ENCODE measurements at places on chromosomes 6 and 20.

- no peak for DNase-seq
Observed at GRCh38 chr20:51488331-51488730, 54.2 kb downstream of the NFATC2 start.

DNA sequence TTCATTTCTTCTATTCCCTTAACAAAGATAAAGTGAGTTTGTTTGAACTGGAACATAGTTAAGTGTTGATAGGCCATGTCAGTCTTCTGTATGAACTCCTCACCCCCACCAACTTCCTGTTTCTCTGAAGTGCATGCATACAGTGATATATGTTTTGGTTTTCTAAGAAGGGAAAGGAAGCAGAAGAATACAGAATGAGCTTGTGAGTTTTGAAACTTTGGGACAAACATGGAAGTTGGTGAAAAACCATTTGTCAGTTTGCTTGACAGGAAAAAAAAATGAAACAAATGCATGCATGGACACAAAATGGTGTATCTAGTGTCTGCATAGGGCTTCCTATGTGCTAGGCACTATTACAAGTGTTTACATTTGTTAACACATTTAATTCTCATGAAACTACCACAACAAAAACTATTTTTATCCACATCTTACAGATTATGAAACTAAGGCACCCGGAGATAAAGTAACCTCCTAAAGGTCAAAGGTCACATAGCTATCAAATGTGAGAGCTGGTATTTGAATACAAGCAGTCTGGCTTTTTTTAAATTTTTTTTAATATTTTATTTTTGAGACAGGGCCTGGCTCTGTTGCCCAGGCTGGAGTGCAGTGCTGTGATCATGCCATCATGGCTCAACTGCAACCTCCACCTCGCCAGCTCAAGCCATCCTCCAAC lies 105.9 kb downstream of the ADGRB3 start:
- no peak for DNase-seq

GRCh38 chr6:138405816-138406413 lies 1.9 kb downstream of the HEBP2 start:
- DNase-seq, result no peak

DNA sequence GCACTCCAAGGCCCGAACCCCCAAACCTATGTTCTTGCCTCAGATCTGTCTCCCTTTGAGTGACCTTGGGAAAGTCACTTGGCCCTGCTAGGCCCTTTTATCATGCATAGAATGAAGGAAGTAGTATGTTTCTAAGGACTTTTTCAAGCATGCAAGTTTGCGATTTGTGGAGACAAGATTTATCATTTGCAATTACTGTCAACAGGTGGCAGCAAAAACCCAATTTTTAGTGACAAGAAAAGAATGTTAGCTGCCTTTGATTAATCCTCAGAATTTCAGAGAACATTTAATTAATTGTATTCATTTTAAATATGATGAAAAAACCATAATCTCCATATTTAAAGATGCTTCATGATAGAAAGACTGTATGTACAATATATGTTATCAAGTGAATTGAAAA lies 28.3 kb upstream of the PREP start:
- DNase-seq, result no peak

DNA sequence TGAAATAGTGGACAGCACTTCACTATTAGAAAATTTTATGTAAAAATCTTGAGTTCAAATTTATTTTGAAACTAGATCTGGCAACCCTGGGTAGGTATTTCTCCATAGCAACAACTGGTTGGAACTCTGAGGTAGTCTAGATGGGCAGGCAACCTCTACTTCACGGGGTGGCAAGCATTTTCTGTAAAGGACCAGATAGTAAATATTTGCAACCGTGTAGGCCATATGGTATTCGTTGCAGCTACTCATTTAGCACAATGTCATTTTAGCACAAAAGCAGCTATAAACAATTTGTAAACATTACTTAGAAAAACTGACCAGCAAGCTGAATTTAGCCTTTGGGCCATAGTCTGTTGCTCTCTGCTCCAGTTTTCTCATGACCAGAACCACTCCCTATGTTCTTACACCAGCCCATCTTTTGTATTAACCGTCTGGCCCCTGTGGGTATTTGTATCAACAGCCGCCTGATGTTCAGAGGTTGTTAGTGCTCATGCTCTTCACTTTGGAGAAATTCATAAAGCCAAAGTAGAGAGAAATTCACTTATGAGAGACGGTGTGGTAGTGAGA lies 29.2 kb downstream of the LGSN start:
- no peak for DNase-seq

GRCh38 chr20:48788486-48789072 lies 39.2 kb downstream of the PREX1 start:
- no peak for DNase-seq

DNA sequence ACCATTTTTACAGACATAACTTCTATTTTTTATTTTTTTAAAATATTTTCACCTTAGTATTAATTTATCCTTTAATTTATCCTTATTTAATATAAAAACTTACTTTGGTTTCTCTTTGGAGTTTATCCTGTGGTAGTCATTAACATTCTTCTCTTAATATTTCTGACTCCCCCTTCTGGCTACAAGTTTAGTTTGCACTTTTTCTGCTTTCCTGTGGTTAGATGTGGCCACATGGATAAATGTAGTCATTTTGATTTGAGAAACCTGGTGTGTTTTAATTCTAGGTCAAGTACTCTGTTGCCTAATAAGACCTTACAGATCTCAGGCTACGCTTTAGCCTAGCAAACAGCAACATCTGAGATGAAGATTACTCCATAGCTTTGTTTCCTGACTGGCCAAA lies 1187.5 kb downstream of the HACE1 start:
- DNase-seq, result no peak

DNA sequence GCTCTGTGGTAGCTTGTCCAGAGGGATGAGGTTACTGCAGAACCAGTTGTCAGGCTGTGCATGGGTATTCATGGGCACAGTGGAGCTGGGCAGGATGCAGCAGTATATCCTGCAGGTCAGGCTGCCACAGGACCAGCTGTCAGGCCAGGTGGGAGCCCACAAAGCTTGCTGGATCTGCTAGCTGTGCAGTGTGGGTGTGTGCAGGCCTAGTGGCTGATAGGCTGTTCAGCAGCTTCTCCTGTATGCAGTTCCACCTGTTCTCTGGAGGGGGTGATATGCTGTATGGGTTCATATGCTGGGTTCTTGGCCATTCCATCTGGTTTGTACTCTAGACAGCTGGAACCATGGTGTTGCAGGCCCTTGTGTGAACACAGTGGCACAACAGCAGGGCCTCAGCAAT lies 40.6 kb upstream of the TPD52L1 start:
- no peak for DNase-seq

- DNase-seq, result no peak
Observed at GRCh38 chr6:47138046-47138445, 95.9 kb upstream of the ADGRF1 start.

DNA sequence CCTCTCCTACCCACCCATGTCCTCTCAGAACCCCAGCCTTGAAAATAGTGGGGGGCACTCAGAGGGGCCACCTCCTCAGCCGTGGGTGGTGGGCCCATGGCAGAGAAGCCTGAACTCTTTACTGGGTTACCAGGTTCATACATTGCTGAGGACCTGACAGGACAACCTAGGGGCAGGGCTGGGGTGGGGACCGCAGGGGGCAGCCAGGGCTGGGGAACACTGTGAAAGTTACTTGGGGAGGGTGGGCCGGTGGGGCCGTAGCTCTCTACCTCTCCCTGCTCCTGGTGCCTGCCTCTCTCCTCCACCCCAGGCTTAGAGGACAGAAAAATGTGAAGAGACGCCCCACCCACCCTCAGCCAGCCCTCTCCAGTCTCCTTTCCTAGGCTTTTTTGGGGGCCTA lies 15.4 kb downstream of the MDFI start:
- no peak for DNase-seq

- DNase-seq, result no peak
Observed at GRCh38 chr20:11076434-11077105, 402.8 kb upstream of the JAG1 start.

DNA sequence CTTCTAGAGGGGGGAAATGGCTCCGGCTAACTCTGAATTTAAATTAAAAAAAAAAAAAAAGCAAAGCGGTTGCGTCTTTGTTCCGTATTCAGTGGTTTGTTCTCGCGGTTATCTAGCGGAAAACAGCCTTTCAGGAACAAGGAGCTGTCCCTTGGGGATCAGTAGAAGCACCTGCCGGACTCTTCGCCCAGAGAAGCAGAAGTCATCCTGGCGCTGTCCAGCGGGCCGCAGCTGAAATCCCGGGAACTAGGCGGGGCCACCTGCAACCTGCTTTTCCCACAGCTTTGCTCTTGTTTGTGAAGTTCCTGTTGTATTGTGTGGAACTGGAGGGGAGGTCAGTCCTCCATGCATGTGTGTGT lies 43.9 kb upstream of the GJE1 start:
- no peak for DNase-seq

DNA sequence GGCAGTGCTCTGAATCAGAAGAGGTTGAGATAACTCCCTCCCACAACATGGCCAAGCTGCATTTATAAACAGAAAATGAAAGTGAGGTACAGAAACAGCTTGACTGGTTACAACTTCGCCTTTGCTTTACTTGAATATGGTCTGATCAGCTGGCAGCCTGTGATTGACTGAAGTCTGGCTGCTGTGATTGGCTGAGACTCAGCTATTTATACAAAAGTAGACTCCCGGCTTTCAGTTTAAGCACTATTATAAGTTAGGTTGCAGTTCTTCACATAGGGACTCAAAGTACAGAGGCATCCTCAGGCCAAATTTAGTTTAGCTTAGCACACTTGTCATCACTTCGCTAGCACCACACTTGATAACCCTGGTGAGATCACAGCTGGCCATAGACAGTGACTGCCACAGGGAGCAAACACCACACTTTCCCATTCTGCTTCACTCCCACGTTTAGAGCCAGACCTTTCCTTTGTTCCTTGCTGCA lies 362.6 kb downstream of the EPM2A start:
- peak; percentile 61 for DNase-seq

GRCh38 chr20:52577696-52578095 lies 386.1 kb upstream of the ZFP64 start:
- DNase-seq, result no peak

GRCh38 chr20:460707-461106 lies 1.6 kb downstream of the TBC1D20 start:
- DNase-seq, result no peak

DNA sequence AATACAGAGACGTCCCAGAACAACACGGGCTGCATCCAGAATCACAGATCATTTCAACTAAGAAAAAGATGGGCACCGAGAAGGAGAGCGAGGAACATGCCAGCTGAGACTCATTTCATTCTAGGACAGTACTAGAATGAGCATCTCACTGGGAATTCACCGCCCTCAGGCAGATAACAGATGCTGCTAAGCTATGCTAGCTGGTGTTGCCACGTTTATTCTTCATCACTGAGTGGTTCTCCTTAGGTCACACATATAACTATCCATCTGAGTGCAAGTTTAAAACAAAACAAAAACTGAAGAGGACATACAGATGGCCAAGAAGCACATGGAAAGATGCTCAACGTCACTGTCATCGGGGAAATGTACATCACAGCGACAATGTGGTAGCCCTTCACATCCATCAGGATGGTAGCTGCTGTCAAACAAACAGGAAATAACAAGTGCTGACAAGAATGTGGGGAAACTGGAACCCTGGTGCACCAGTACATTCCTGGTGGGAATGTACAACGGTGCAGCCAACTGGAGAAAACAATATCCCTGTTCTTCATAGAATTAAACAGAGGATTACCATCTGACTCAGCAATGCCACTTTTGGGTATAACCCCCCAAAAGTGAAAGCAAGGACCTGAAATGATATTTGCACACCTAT lies 97.6 kb downstream of the SLC22A23 start:
- DNase-seq, result no peak

- DNase-seq, result no peak
Observed at GRCh38 chr20:51529758-51530157, 12.8 kb downstream of the NFATC2 start.

GRCh38 chr6:2147766-2148448 lies 97.5 kb downstream of the GMDS start:
- DNase-seq, result no peak

GRCh38 chr6:11262242-11262641 lies 29.8 kb upstream of the NEDD9 start:
- no peak for DNase-seq

- DNase-seq, result peak; percentile 21
Observed at GRCh38 chr20:32959351-32960221, 44.6 kb downstream of the SUN5 start.

DNA sequence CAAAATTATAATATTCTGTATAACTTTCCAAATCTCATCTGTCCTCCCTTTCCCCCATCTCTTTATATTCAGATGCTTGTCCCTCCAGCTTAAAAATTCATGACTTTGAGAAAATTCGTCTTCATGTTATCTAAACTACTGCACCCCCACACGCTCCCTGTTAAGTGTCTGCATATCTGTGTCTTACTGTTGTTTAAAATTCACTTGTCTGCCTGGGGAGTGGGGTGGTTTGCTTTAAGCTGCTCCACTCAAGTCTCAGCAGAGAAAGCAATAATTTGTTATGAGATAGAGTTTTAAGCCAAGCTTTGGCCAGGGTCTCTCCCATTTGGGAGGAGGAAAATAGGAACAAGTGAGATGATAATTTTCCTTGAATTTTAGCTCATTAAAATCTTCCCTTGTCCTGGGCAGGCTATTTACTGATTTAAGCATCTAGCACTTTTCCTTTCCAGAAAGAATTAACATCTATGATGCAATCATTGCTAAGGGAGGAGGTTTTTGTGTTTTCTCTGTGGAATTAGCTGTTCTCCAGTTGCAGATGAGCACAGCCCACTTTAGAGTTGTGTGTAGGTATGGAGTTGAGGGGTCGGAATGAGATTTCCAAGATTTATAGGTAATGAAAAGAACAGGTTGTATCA lies 36.8 kb downstream of the MTHFD1L start:
- DNase-seq, result peak; percentile 18

DNA sequence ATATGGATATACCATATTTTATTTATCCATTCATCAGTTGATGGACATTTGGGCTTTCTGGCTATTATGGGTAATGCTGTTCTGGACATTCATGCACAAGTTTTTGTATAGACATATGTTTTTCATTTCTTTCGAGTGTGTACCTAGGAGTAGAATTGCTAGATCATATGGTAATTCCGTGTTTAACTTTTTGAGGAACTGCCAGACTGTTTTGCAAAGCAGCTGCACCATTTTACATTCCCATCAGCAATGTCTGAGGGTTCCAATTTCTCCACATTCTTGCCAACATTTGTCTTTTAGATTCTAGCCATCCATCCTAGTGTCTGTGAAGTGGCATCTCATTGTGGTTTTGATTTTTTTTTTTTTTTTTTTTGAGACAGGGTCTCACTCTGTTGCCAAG lies 20.8 kb downstream of the SRC start:
- DNase-seq, result no peak

DNA sequence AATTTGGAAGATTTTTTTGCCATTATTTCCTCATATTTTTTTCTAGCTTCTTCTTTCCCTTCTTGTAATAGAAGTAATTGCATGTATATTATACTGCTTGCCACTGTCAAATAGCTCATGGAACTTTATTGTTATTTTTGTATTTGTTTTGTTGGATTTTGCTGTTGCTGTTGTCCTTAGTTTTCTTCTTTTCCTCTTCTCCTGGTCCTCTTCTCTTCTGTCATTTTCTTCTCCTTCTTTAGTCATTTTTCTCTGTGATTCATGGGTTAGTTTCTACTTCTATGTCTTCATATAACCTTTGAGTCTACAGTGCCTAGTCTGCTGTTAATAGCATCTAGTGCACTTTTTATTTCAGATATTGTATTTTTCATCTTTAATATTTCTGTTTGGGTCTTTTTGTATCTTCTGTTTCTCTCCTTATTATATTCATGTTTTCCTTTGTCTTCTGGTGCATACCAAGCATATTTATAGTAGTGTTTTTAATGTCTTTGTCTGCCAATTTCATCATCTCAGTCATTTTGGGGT lies 226.2 kb downstream of the HIVEP2 start:
- DNase-seq, result no peak

- no peak for DNase-seq
Observed at GRCh38 chr6:73152966-73153757, 72.1 kb downstream of the KHDC1L start.

All from right atrium auricular region (tissue), 2 donors.